ENCODE measurements at places on chromosomes 6 and 20.

GRCh38 chr6:87641065-87641692 is 51.2 kb downstream of the ORC3 start:
- no peak for DNase-seq

DNA sequence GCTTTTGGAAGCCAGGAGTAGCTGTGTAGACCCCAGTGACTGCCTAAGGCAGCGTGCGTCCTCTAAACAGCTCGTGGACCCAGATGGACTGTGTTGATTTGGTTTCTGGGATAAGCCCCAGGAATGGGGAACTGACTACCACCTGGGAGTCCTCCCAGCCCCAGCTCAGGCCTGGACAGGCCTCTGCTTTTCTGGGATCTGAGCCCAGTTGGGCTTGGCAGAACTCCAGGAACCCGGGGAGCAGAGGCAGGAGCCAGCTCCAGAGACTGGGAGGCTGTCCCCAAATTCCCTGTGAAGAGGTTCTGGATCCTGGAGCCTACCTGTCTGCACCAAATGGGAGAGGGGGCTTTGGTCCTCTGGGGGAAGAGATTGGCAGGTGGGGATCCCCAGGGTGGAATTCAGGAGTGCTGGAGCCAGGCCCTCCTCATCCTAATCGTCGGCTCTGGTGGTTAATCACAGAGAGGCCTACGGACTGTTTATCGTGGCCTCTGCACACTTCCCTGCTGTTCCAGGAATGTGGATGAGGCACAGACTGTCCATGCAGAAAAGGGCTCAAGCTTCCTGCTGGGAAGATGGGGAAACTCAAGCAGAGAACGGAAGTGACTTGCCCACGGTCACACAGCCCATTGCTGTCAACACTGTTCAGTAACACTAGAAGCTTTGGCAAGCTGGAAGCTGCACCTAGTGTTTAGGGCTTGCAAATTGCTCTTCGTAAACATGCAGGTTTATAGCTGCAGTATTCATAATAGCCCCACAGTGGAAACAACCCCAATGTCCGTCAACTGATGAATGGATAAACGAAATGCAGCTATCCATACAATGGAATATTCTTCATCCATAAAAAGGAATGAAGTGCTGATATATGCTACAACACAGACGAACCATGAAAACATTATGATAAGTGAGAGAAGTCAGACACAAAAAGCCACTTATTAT is 100.6 kb downstream of the KCNB1 start:
- no peak for DNase-seq

GRCh38 chr6:4774715-4775493 is 1.3 kb upstream of the CDYL start:
- no peak for DNase-seq

DNA sequence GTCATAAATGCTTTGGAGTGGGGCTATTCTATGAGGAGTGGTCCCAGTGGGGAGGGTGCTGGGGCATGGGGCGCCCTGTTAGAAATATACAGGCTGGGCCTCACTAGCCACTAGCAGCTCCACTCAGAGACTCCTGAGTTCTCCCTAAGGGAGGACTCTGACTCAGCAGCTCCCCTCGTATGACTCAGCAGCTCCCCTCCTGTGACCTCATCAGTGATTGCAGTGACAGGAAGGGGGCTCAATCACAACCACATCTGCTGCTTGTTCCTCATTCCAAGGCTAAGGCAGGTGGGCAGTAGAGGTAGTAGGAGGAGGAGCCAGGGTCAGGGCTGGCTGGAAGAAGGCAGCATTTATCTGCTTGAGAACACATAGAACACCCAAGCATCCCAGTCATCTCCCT is 73.7 kb downstream of the PRND start:
- DNase-seq = peak; percentile 39

GRCh38 chr20:46804126-46804525 is 90.5 kb upstream of the EYA2 start:
- no peak for DNase-seq

DNA sequence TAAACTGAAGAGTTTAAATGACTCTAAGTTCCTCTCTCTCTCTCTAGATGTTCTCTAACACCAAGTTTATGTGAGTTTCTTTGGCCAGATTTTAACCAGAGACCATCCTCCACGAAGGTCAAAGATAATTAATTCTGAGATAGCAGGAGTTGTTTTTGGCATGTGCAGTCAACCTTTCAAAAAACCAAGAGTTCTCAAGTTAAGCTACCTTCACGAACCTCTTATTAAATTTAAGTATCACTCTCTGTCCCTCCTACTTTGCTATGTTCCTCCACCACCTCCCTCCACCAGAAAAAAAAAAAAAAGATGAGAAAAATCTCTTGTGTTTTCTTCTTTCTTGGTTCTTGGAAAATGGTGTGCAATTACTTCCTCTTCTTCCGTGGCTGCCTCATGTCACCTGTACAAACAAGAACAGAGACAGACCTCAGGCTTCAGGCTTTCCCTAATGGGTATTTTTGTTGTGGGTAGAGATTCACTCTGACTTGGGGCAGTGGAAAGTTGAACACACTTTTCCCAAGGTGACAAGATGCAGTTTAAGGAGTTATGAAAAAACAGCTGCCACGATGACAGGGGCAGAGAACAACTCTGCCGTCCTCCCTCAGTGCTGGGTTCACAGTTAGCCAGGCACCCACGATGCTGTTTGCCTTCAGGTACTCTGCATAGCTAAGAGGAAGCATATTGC is 64.3 kb downstream of the ADTRP start:
- peak; percentile 63 for DNase-seq

DNA sequence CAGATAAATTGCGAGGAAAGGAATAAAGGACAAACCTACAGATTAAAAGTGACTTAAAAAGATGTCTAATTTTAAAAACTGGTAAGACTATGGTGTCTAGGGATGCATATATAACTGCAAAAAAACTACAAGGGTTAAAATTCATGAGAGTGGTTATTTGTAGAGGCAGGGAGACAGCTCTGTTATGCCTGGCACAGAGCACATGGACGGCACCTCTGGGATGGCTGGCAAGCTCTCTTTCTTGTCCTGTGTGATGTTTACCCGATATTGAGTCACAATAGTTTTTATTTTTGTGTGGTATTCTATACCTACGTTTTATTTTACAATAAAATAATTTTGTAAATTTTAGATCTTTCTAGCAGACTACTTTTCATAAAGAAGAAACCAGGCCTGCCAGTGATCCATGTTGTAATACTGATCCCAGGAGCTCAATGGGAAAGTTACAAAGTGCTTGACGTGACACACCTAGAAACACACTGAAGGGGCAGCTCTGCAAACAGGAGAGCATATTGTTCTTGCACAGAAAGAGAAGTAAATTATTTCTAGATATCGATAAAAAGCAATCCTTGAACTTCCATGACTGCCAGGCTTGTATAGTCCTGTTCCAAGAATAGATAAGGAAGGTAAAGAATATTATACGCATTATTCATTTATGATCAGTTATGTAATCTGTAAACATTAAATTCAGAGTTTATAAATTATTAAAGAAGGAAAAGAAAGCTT is 290.0 kb downstream of the PTPRK start:
- DNase-seq = no peak

Data from stimulated activated naive B cell treated with anti-CD40 and anti-IgM and Interleukin-4, amounts not matched to agents 10 μg/mL and 1 μg/mL and 100 μg/mL, for 72 hours (primary cell).